Hematopoietic multipotent progenitor cell (in vitro differentiated cells): ENCODE measurements at places on chromosomes 6 and 20.

DNA sequence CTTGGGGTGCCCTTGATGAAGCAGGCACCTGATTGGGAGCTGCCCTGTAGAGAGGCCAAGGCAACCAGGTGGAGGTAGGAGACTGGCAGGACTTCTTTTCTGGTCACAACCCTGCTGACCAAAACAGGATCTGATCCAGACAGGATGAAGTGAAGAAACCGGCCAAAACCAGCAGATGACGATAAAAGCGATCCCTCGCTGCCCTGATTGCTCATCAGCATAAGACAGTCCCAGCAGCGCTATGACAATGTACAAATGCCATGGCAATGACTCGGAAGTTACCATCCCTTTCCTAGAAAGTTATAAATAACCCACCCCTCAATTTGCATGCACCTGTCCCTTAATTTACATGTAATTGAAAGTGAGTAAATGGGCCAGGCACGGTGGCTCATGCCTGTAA, 88.4 kb upstream of the PDE10A start:
- DNase-seq = no peak

GRCh38 chr20:48154040-48154765, 368.9 kb upstream of the SULF2 start:
- no peak for DNase-seq

DNA sequence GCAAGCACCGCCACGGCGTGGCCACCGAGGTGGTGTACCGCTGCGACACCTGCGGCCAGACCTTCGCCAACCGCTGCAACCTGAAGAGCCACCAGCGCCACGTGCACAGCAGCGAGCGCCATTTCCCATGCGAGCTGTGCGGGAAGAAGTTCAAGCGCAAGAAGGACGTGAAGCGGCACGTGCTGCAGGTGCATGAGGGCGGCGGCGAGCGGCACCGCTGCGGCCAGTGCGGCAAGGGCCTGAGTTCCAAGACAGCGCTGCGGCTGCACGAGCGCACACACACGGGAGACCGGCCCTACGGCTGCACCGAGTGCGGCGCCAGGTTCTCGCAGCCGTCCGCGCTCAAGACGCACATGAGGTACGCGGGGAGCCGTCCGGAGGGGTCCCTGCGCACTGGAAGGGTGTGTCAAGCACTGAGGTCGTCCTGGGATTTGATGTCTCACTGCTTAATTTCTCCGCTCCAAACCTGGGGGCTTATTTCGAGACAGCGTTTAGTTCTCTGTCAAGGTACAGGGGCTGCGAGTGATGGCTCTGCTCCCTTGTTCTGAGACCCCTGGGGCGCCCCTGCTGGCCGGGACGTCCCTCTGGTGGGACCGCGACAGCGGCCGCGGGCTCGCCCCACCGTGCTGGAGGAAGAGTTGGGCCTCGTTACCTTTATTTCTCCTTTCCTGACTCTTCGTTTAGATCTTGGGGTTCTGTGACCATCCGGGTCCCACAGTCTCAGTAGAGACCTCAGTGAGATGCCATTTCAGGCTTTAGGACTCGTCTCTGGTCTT, 3.6 kb downstream of the GZF1 start:
- DNase-seq = no peak

- no peak for DNase-seq
Measured at GRCh38 chr6:135269481-135269891, 88.4 kb downstream of the MYB start.
